ENCODE measurements at places on chromosomes 2 and 18.

GRCh38 chr2:86624267-86624547 is 542 bp upstream of the RNF103 start:
- no peak for DNase-seq

DNA sequence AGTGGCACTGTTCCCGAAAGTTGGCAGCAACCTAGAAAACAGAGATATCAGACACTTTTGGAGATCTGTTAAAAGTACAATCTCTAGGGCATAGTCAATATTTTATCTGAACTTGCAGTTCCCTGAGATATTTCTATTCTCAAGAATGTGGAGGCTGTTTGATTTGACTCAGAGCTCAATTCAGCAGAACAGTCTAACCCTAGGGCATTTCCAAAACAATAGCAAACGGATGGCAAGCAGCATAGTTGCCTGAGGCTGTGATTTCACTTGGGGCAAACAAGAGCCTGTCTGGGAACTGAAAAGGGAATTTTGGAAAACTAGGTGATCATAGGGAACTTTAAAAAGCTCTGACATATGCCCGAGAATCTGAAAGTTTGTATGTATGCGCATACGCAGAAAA is 772.8 kb upstream of the LRRTM1 start:
- DNase-seq = no peak

- no peak for DNase-seq
Measured at GRCh38 chr2:6237039-6237660, 545.0 kb downstream of the SOX11 start.

GRCh38 chr2:201890453-201890852 is 84.1 kb downstream of the CDK15 start:
- DNase-seq = no peak

GRCh38 chr2:24853046-24853445 is 59.8 kb downstream of the CENPO start:
- no peak for DNase-seq

- no peak for DNase-seq
Measured at GRCh38 chr2:241862775-241863535, 4.3 kb upstream of the PDCD1 start.

GRCh38 chr2:156792242-156792840 is 356.2 kb downstream of the GPD2 start:
- DNase-seq = no peak

- DNase-seq = no peak
Measured at GRCh38 chr18:25335062-25335461, 16.9 kb downstream of the ZNF521 start.
